ENCODE measurements at places on chromosomes 3 and 15.
A peak's percentile ranks its signal among the peaks of the same experiment; 100 is the strongest.

DNA sequence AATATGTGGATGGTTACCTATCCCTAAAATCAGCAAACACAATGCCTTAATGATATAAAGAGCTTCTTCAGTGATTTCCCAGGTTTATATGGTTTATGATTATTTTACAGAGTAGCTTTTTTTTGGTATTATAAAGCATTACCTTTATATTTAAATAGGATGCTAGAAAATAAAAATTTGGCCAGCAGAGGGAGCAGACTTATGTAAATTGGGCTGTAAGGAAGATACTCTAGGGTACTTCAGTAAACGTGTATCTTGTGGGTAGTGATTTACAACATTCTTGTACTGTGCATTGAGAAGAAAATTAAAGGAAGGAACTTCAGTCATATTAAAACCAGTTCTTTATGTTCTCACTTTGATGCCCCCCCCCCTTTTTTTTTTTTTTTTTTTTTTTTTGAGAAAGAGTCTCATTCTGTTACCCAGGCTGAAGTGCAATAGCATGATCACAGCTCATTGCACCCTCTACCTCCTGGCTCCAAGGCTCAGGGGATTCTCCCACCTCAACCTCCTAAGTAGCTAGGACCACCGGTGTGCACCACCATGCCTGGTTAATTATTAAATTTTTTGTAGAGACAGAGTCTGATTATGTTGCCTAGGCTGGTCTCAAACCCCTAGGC, 167.9 kb downstream of the BBX start:
- DNase-seq, result peak; percentile 73

DNA sequence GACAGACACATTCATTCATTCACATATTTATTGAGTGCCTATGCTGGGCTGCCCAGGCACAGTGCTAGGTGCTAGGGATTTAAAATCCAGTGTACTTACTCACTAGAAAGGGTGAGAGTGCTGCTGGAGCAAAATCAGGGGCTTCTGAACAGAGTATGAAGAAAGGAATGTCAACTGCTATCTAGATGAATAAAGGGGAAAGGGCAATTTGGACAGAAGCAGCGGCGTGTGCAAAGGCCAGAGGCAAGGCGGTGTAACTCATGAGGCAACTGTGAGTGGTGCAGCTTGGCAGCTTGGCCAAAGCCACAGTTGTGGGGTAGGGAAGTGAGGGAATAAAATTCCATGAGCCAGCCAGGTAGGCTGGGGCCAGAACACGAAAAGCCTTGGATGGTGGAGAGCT, 76.7 kb downstream of the RAD18 start:
- peak; percentile 63 for DNase-seq

DNA sequence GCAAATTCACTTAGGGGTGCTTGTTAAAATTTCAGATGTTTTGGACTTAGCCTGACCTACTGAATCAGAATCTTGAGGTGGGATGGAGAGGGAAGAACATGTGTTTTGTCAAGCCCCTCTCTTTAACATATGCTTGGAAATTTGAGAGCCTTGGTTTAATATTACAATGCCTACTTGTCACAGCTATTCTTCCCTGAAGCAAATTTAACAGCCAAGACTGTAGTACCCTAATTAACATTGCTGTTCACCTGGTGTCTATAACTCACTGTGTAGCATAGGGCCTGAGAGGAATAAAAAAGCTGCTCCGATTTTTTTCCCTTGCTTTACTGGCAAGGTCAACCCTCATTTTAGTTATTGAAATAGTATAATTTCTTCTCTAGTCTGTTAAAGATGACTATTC, 880.1 kb downstream of the CADM2 start:
- no peak for DNase-seq

- no peak for DNase-seq
These were observed 207.5 kb downstream of the RPLP1 start for GRCh38 chr15:69660114-69660513.

DNA sequence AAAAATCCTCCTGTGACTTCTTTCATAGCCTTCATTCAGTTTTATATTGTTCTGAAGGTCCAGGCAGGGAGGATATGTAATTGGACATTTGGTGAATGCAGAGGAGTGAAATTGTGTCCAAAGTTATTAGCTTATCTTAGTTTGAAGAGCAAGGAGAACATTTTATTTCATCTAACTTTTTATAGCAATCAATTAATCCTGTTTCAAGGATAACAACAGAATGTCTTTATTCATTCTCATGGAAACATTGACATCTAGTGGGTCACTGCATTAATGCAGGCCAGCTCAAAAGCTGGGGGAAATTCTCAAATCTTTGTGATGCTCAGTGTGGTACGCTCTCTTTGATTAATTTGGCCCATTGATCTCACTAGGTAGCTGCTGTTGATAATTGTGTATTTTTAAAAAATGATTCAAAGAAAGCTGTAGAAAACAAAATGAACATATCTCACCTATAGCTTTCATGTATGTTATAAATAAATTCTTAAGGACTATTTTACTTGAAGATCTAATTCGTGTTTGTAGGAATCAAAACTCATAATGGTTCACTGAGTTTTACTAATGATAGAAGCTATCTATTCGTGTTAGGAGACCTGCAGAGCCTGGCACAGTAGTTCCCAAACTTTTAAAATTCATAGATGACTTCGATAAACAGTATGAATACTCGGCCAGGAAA, 150.8 kb upstream of the KCNMB2 start:
- DNase-seq, result peak; percentile 41

DNA sequence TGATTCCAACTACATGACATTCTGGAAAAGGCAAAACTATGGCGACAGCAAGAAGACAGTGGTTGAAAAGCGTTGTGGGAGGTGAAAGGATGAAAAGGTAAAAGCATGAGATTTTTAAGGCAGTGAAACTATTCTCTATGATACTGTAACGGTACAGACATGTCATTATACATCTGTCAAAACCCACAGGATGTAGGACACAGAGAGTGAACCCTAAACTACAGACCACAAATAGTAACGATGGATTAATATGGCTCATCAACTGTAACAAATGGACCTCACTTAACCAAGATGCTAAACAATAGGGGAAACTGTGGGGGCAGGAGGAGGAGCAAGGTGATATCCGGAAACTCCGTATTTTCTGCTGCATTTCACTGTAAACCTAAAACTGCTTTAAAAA, 39.1 kb downstream of the MYO9A start:
- no peak for DNase-seq

GRCh38 chr3:51683566-51683965, 12.5 kb downstream of the TEX264 start:
- no peak for DNase-seq

GRCh38 chr15:92095693-92096092, 242.2 kb downstream of the SLCO3A1 start:
- DNase-seq, result no peak

DNA sequence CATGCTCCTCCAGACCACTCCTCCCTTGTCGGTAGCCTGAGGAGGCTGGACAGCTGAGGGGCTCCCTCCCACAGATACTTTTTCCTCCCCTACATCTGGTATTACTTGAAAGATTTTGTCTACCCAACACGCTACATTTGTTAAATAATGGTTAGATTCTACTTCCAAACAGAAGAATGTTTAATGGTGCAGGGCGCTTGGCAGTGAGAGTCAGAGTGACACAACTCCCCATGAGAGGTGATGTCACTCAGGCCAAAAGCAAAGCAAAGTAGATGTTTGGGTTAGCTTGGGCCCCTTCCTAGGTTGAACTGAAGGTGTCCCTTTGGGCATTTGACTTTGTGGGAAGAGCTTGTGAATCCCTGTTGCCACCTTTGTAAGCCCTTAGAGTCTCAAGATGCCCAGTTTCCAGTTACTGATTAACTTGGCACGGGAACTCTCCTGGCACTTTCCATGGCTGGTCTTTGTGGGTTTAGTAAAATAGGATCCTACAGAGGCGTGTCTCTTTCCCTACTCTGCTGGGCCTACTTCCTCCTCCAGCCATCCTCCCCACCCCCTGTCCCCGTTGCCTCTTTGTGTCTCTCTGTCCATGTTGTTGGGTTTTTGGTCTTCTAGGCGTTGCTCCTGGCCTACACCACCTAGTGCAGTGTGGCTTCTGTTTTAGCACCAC, 5.6 kb downstream of the LIMD1 start:
- DNase-seq, result no peak

DNA sequence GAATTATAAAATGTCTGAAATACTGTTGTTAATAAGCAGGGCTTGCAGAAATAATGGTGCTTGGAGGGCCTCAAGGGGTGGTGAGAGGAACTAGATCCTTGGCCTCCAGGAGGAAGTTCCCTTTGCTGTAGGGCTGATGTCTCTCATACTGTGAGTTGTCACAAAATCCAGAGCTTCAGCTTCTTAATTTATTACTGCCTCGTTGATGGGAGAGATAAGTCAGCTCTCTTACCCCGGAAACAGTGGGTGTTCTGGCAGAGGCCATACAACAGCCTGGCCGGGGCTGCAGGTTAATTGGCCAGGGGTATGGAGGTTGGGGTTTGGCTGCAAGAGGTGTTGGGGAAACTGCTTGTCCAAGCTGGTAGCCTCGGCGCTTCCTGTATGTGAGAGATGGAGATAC, 15.5 kb downstream of the MAPKAPK3 start:
- DNase-seq, result no peak

- peak; percentile 81 for DNase-seq
These were observed 67.0 kb downstream of the MCTP2 start for GRCh38 chr15:94298364-94298763.

DNA sequence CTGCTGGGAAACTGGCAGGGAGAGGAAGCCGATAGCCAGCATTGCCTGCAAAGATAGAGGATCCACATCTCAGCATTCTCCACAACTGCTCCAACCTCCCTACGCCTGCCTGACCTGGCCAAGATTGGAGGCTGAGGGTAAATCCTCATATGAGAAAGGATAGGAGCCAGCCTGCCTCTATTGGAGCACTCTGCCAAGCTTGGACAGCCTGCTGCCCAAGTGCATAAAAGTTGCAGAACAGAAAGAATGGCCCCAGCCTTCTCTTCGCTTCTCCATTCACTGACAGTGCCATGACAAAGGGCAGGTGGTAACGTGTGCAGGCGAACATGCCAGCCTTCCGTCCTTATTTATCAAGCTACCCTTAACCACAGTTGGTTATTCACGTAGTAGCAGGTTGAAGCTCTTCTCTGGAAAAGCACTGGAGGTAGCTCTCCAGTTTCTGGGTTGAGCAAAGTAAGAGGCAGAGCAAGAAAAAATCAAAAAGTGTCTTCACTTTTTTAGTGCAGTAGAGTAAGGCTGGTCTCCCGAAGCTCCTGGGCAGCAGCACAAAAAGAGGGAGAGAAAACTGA, 4.3 kb downstream of the BMF start:
- no peak for DNase-seq

DNA sequence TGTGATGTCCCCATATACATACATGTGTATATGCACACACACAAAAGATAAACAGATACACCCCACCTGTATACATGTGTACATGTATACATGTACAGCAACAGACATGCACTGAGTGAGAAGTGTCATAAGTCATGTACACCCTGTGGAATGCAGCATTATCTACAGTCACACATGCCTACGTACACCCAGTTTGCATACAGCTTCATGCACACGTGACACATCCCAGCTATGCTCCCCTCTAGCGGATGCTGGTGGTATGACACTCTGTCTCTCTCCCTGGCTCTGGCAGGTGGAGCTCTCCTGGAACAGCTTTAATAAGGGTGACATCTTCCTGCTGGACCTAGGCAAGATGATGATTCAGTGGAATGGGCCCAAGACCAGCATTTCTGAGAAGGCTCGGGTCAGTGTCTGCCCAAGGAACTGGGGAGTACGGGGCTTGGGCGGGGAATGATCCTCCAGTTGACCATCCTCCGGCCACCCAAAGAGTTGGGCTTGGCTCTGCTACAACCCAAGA, 6.3 kb downstream of the VILL start:
- DNase-seq, result peak; percentile 75

GRCh38 chr3:4680871-4681300, 187.7 kb downstream of the ITPR1 start:
- peak; percentile 84 for DNase-seq

- no peak for DNase-seq
These were observed 352.5 kb downstream of the DIPK2A start for GRCh38 chr3:144324076-144324475.

- no peak for DNase-seq
These were observed 86.3 kb upstream of the RASGRP1 start for GRCh38 chr15:38650936-38651327.

GRCh38 chr15:76354823-76355440, 18.4 kb downstream of the ISL2 start:
- DNase-seq, result no peak

- DNase-seq, result no peak
These were observed 207.3 kb downstream of the XXYLT1 start for GRCh38 chr3:195063581-195064193.

DNA sequence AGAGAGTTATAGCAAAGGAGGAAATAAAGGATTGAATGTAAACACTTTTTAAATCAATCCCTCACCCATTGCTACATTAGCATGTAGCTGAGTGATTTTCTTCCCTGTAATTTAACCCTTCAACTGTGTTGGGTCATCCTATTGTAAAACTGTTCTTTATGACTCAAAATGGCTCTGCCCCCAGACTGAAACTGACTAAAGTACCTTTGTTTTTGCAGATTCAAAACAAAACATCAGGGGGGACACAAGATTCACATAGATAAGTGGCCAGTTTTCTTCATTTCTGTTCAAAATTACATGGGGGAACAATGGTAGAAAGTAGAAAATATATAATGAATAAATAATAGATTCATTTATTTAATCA, 268.4 kb downstream of the IGSF11 start:
- DNase-seq, result no peak

DNA sequence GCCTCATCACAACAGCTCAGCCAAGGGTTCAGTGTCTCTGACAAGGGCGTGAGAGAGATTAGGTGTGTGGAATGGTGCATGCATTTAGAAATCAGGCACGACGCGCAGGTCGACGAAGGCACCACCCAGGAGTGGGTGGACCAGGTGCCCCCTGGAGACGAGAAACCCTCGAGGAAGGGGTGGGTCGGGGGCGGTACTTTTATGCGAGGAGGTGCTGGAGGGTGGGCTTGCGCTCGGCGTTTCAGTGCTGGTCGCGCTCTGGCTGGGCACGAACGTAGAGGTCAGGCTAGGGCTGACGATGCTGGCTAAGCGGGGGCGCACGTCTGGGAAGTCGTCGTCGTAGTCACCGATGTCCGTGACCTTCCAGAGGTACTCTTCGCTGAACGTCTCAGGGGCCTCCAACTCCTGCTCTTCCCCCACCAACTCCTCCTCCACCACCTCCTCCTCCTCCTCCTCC, 393 bp downstream of the ERICH6 start:
- no peak for DNase-seq

GRCh38 chr15:33934921-33935320, 33.4 kb upstream of the CHRM5 start:
- no peak for DNase-seq

- no peak for DNase-seq
These were observed 1.4 kb downstream of the GATA2 start for GRCh38 chr3:128491691-128491940.

Measured in amniotic epithelial cell (primary cell).